ENCODE measurements at places on chromosomes 4 and X. TPM values are rescaled to one million over a fixed set of nuclear protein-coding genes. Genes with fewer than 3 reads are reported as not detected.

DNA sequence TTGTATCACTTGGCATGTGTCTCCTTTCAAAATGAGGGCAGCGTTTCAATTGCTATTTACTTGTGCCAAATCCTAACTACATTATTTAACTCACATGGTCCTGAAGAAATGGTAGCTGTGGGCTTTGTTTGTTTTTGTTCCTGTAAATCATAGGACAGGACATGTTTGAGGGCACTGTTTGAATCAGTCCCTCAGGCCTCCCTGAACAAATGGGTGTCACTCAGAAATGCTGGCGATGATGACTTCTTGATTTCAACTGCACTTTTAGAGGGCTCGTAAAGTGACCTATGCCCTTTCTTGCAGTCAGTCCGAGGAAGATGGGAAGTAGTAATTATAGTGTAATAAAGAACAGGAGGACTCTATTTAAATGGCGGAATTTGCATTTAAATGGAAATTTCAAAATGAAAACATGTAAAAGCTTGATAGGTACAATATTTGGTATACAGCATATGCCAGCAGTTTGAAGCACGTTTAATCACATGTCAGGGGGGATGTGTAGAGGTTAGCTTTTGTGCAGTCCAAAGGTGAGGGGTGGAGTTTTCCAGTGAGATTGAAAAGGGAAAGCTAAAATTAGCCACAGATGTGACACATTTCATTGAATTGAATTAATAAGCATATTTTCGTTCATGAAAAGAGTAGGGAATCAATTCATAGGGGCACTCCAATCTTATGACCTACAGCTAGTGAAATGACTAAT is 1958.7 kb upstream of the IGFBP7 start:
- no peak for DNase-seq

- no peak for DNase-seq
Observed at GRCh38 chrX:39952989-39953388, 144.8 kb downstream of the BCOR start.

DNA sequence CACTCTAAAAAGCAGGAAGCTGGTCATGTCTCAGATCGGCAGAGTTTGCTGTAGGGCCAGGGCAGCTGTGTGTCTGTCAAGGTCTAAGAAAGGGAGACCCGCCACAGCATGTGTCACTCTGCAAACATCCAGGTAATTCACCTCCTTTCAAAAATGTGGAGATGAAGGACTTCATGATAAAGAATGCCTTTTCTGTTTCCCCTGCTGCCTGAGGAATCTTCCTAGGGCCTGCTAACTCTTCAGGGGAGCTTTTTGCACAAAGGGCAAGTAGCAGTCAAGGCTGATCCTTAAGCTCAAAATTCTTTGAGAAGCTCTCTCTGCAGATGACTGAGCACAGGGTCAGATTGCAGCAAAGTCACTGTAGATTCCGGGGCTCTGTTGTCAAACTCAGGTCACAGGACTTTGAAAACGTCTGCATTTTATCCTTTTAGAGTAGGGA is 21.1 kb downstream of the RASL11B start:
- DNase-seq, result no peak

- no peak for DNase-seq
Observed at GRCh38 chr4:80202741-80203553, 5.6 kb downstream of the PRDM8 start.

- no peak for DNase-seq
Observed at GRCh38 chr4:164304861-164305260, 449.1 kb upstream of the SMIM31 start.

INPP4B gene
- 21.5 TPM for total RNA-seq

All from sciatic nerve (tissue), 2 donors.